ENCODE measurements at places on chromosomes 7 and 10.

DNA sequence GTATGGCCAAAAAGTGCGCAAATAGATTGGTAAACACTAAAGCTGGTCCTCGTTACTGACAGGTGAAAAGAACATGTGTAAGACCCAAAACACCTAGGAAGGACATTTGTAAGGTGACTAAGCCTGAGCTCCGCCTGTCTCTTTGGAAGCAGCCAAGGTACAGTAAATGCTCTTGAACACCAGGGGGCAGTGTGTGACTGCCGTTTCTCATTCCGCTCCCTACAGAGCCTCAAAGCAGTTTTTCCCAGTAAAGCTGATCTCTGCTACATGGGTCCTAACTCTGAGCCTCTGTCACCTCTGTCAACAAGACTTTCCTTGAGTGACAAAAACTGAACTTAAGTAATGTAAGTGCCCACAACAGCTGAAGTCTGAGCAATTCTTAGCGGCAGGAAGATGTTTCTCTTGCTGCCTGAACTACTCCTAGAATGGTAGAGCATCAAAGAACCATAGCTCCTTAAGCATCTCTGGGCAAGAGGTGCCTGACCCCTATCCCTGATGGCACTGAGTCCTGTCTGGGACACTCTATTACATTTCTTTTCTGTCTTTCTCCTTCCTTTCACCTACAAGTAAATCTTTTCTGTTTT is 238.0 kb upstream of the INHBA start:
- peak; percentile 28 for DNase-seq

DNA sequence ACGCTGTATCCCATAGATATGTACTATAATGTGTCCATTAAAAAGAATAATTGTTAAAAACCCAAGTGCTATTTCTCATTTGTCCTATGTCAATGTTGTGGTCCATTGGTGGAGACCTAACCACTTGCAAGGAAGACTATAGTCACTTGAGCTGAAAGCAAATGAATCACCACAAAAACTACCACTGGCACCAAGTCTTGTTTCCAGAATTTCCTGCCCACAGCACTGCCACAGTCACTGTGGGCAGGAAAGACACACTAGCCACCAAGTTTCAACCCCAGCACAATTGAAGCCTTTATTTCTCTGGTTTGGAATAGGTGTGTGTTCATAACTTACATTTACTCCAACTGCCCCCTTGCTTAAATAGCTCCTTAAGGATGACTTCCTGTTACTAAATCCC is 12.4 kb downstream of the DIP2C start:
- DNase-seq: no peak

DNA sequence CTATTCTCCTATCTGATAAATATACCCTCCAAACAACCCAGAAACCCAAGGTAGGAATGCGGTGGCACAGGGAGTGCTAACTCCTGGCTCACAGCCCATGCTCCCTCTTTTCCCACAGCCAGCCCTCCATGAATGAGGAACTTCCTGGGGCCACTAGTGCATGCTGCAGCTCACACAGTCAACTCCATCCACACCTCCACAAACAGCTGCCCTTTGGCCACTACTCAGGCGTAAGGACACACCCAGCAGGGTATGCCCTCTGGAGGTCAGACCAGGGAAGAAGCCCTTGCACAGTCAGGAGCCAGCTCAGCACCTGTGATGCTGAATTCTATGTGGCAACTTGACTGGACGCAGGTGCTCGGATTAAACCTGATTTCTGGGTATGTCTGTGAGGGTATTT is 85.2 kb upstream of the PIK3CG start:
- DNase-seq: no peak

GRCh38 chr10:5492929-5493576 is 6.3 kb downstream of the CALML5 start:
- DNase-seq: no peak

DNA sequence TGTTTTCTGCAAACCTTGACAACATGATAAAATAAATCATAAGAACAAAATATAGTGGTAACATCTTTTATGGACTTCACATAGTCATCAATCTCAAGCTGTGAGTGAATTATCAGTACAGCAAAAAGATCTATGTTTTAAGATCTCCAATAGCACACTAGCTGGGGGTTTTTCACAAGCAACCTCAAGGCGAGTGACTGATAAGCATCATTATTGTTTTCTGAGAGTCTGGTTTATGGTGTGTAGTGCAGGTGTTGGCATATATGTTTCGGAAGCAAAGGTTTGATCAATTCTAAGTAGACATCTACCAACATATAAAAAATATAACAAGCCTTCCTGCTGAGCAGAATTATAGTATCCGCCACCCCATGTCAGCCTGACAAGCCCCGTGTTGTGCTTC is 403.8 kb upstream of the MGMT start:
- DNase-seq: no peak

DNA sequence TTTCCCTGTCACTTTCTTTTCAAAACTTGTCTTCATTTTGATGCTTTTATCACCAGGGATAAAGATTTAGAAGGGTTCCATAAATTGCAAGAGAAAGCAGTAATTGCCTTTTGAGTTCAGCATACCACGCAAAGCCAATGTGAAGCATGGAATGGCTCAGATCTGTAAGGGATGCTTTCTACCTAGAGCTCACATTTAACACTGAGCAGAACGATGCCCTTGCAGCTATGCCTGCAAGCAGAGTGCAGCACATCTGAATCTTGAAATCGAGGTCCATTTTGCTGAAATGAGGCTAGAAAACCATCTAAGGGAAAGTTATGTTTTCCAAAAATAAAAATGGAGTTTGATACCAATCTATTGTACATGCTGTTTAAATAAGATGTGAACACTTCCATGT is 171.2 kb upstream of the CELF2 start:
- no peak for DNase-seq

DNA sequence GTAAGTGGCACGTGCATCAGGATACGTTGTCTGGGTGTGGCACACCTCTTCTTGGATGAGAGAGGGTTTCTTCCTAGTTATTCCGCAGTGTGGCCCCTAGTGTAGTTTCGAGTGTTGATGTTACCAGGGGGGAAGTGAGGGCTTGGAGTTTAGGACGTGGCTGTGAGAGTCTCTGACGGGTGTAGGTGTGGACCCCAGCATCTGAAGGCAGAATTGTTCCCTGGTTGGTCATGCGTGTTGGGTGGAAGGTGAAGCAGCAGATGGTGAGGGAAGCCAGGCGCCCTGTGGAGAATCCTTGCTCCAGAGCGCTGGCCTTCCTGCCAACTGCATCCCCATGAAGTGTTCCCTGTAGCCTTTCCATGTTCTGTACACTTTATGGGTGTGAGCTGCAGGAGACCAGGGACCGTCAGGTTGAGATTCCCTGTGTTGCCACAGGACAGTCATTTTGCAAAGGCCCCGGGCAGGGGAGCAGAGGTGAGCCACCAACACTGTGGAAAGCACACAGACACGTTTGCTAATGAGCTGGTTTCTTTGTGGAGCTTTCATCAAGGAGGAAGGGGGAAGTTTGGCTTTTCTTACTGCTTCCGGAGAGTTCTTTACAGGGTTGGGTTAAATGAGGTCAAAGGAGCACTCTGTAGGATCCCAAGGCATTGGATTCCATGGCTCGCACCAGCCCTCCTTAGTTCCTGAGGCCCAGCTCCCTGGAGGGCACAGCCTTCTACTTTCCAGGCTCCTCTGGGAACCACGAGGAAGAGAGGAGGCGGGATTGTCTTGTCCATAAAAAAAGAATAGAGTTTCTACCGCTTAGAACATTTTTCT is 32.0 kb downstream of the TSPAN14 start:
- no peak for DNase-seq

DNA sequence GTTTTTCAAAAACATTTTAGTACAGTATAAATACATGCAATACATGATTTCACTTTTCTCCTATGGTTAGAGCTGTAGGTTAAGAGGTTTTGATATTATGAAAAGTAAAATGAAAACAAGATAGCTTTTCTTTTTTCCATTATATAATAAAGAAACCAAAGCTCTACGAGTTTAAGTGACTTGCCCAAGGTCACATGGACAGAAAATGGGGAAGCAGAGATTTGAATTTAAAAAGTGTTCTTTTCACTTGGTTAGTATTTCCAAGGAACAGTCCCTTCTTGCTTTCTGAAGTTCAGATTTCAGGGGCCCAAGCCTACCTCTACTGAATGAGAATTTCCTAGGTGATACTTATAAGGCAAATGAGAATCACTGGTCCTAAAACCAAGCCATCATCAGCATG is 13.2 kb upstream of the MAP3K8 start:
- DNase-seq: no peak

DNA sequence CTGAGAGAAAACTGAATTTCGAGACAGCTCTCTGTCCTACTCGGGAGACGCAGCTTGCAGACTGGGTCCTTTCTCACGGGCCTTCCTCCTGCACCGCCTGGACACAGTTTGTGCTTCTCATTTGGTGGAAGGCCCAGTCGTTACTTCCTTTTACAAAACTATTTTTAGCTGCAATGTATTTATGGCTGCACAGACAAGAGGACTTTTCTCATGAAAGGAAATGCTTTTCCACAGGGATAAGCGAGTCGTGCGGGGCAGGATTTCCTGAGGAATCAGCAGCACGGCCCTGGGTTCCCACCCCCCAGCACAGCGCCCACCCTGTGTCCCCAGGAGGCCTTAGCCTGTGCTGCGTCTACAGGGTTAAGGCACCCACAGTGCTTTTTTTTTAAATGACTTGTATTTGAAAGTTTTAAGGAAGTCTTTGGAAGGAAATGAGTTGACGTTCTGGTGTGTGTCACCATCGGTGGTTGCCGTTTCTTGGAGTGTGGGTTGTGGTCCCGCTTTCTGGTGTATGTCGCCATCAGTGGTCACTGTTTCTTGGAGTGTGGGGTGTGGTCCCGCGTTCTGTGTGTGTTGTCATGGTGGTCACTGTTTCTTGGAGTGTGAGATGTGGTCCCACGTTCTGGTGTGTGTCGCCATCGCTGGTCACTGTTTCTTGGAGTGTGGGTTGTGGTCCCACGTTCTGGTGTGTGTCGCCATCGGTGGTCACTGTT is 50.9 kb downstream of the INPP5A start:
- no peak for DNase-seq

GRCh38 chr7:38907766-38908165 is 1.2 kb downstream of the VPS41 start:
- DNase-seq: no peak

DNA sequence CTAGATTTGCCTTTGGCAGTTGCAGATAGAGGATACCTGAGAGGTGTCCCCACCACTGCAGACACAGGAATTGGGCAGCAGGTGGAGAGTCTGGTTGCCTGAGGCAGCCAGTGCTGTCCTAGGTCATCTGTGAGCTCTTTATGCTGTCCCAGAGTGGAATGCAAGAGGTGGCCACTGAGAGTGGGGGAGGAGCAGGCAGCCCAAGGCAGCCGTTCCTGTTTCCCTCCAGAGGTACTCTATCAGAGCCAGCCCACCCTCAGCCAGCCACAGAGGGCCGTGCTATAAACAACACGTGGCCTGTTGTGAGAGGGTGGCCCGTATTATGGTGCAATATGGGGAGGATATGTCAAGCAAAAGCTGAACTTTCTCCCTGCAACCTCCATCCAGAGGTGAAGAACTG is 8.5 kb downstream of the LRRC18 start:
- no peak for DNase-seq

- no peak for DNase-seq
Observed at GRCh38 chr10:6274040-6274439, 71.3 kb downstream of the PFKFB3 start.

GRCh38 chr10:58846856-58847255 is 329.6 kb upstream of the PHYHIPL start:
- no peak for DNase-seq

Data from stimulated activated CD4-positive, alpha-beta T cell treated with anti-CD3 and anti-CD28 coated beads, Interleukin-2, amount 100 ng/mL, for 4 hours (primary cell).